ENCODE measurements at places on chromosomes 16 and 17.

- peak; percentile 63 for DNase-seq
Observed at GRCh38 chr17:48307814-48308411, 122.1 kb downstream of the SKAP1 start.

DNA sequence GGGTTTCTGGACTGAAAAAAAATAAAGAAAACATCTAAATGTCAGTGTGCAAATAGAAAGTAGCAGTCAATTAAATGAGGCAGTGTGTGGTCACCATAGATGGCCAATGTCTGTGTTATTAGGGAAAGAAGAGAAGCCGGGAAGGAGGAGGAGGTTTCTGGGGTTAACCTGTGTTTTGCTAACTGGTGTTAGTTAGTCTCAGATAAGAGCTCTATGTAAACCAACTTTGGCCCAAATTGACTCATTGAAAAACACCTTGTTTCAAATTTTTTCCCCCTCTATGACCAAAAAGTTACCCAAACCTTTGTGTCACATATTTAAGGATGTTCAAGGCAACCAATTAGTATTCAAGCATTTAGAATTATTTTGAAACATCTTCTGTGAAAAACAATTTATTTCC is 530.9 kb downstream of the MAF start:
- no peak for DNase-seq

GRCh38 chr16:82694239-82694874 is 67.6 kb downstream of the CDH13 start:
- peak; percentile 88 for DNase-seq

DNA sequence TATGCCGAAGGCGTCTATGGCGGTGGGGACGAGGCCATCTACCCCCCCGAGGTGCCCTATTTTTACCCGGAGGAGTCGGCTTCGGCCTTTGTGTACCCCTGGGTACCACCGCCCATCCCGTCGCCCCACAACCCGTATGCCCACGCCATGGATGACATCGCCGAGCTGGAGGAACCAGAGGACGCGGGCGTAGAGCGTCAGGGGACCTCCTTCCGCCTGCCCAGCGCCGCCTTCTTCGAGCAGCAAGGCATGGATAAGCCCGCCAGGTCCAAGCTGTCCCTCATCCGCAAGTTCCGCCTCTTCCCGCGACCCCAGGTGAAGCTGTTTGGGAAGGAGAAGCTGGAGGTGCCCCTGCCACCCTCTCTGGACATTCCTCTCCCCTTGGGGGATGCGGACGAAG is 11.4 kb downstream of the MYO15A start:
- DNase-seq: no peak

- DNase-seq: no peak
Observed at GRCh38 chr17:74898376-74898946, 5.0 kb upstream of the FADS6 start.

DNA sequence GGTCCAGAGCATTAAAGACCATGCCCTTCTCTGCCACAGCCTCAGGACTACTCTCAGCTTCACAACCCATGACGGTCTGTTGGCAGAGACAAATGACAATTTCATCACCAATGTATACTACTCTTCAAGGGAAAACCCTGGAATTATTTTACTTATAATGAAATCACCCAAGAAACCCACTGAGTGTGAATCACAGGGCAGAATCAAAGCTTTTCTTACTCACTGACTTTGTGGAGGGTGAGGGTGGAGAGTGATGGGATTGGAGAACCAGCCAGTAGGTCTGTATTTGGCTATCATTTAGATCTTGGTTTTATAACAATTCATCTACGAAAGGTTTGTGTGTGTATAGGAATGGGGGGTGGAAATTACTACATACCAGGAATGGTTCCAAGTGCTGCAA is 442.6 kb downstream of the SHISA9 start:
- no peak for DNase-seq

DNA sequence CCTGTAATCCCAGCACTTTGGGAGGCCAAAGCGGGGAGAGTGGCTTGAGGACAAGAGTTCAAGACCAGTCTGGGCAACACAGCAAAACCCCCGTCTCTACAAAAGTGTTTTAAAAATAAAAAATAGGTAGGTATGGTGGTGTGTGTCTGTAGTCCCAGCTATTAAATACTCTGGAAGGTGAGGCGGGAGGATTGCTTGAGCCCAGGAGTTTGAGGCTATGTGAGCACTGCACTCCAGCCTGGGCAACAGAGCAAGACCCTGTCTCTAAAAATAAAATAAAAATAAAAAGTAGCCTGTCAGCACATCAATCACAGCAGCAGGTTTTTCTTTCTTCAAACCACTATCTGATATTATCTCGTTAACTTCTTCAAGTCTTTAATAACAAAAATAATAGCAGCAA is 1.6 kb downstream of the USP31 start:
- no peak for DNase-seq

DNA sequence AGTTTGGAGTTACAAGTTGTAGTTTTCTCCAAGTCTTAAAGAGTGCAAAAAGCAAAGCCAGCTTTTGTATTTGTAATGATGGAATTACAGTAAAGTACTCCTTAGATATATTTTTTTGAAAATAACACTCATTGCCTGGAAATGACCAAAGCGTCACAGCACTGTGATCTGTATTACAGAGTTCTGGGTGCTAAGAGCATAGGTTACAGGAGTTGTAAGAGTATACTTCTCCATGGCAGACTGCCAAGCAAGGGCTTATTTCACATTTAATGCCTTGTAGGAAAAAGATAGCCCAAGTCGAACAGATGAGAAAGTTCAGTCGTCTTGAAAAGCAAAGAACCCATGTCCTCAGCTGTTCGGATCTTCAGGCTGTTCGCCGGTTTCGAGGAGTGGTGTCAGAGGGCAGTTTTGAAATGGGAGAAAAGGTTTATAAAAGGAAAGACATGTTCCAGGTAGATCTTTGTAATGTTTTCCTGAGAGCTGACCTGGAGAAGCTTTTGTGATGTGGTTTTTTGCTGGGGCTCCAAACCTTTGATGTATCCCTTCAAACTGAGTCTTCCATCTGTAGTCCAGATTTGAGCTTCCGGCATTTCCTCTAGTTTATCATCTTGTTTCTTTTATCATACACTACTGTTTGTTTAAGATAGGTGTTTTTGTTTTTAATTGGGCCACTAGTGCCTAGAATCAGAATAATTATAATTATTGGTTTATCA is 41.3 kb downstream of the ERCC4 start:
- DNase-seq: no peak

GRCh38 chr17:58332778-58333735 is 4.5 kb upstream of the TSPOAP1 start:
- no peak for DNase-seq

- DNase-seq: no peak
Observed at GRCh38 chr17:31491376-31492131, 100.1 kb downstream of the RAB11FIP4 start.

DNA sequence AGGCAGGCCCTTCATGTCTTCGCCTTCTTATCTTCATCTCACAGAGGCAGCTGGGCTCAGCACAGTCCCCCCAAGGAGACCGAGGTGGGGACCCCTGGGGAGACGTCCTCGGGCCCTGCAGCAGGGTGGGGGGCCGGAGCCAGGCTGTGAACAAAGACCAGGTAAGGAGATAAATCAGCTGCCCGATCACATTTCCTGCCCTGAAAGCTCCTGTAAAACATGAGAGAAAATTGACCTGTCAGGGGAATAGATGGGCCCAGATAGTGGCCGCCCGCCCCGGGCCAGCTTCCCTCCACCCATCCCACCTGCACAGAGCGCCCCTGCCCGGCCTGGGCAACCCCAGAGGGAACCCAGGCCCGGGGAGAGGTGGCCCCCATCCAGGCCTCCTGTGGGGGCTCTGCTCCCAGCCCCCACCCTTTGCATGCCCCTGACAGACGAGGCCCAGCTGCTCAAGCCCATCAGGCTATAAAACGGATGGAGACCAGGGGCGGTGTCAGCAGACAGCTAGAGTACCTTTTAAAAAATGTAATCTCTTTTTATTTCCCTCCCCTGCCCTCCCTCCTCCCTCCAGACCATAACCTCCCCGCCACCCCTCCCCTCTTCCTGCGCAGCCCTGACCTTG is 18.8 kb upstream of the SLC38A10 start:
- DNase-seq: no peak

DNA sequence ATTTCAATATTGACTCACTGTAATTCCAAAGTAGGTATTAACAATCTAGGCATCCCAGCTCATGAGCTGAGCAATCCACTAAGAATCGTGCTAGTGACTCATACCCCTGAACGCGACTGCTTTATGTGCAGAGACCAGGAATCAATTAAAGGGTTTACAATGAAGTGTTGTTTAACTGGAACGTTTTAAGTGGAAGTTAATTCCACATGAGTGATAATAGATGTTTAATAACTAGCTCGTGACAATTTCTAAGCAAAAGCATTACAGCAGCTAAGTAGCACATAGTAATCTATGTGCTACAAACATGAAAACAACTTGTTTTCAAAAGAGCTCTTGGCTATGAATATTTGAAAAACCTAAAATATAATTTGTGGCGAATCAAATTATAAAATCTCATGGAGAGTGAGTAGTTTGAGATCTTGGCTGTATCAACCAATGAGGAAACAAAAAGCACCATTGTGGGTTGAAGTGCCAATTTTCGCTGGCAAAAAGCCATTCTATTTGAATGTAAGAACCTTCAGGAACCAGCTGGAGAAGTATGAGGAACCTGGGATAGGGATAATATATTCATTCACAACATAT is 9.4 kb downstream of the GJC1 start:
- peak; percentile 95 for DNase-seq

GRCh38 chr16:75079346-75079926 is 37.1 kb downstream of the LDHD start:
- no peak for DNase-seq

DNA sequence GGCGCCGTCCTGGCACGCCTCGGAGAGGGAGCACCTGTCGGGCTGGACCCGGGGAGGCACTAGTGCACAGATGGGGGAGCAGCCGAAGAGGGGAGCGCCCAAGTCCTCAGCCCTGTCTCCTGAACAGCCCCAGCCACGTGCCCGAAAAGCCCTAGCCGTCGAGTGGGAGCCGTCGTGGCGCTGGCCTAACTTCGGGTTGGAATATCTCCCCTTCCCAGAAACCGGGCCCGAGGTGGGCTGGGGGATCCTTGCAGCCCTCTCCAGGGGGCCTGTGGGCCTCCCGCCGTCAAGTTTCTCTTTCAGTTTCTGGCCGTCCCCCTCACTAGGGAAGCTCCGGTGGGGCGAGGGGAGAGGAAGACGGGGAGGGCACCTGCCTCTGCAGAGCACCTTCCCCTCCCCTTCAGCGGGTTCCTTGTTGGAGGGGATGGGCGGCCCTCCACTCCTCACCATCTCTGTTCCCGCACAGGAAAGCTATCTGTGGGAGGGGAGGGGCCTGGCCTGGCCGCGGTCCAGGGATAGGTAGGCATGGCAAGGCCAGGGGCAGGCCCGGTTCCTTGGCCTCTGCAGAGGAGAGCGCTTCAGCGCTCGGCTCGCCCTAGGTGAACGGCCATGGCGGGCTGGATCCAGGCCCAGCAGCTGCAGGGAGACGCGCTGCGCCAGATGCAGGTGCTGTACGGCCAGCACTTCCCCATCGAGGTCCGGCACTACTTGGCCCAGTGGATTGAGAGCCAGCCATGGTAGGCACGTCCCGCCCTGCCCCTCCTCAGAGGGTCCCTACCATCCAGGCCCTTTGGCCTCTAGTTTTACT is 709 bp downstream of the STAT5A start:
- DNase-seq: no peak

DNA sequence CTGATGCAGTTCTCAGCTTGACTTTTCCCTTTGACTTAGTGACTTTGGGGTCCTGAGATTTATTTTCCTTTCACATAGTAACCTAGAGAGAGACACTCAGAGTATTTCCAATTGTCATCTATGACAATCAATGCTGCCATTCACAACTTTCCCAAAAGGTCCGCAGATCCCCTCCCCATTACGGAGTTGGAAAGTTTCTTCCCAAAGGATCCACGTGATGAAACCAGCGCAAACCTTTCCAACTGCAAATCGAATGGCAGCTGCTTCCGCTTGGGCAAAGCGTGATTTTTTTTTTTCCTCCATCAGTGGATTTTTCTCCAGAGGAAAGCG is 538 bp upstream of the FCSK start:
- no peak for DNase-seq

DNA sequence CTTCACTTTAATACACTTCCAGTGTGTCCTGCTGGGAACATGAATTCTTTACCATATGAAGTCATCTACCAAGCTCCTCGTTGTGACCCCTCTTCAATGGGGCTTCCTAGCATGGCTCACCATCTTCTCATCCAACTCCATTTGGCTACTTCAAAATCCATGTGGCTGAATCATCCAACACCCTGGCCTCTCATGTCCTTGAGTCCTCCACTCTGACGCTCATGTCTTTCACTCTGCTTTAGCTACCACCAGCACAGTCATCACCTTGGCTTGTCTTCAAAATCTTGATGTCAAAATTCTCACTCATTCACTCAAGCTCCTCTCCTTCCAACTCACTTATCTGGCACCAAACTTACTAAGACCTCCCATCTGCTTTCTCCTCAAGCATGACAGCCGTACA is 35.8 kb downstream of the AMFR start:
- DNase-seq: peak; percentile 100

GRCh38 chr16:35636480-35637230 is 2177.2 kb downstream of the TP53TG3F start:
- DNase-seq: no peak

GRCh38 chr16:52718046-52718445 is 171.1 kb upstream of the TOX3 start:
- DNase-seq: no peak

DNA sequence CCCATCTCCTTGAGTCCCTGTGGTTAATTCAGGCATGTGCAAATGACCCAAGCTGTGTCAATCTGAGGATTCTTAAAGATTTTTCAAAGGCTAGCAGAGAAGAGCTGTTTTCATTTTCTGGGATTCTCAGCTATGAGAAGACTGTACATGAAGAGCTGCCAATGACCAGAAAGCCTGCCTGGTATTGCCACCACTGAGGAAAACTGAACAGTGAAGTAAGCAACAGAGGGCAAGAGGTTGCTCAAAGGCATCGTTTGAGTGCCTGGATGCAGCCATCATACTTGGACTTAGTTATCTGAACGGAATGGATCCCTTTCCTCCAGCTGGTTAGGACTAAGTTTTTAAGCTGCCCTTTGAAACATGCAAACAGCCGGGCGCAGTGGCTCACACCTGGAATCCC is 38.4 kb downstream of the FAM20A start:
- no peak for DNase-seq

DNA sequence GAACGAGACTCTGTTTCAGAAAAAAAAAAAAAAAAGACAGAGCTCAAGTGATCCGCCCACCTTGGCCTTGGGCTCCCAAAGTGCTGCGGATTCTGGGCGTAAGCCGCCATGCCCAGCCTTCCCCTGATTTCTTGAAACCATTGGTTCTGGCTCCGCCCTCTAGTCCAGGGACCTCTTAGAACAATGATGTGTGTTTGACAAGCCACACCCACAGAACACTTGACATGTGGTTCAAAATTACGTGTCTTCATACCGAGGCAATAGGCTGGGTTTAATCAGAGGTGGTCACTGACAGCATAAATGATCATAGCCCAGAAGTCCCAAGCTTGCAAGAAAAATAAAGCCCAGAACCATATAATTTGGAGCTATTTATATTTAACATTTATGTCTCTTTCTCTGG is 23.0 kb downstream of the KNOP1 start:
- no peak for DNase-seq
